ENCODE measurements at places on chromosomes 1 and 21. TPM values are rescaled to one million over a fixed set of nuclear protein-coding genes. Genes with fewer than 3 reads are reported as not detected.

GRCh38 chr1:114554577-114554976 lies 26.8 kb downstream of the BCAS2 start:
- H3K27ac ChIP-seq = no peak overlapping the region
- no peak overlapping the region for H3K4me3 ChIP-seq
- no peaks in the 10 kb centered on the region for H3K4me1 ChIP-seq

The PRRX1 gene
- 108 TPM for total RNA-seq

The SLC19A2 gene
- 21.1 TPM for total RNA-seq

DNA sequence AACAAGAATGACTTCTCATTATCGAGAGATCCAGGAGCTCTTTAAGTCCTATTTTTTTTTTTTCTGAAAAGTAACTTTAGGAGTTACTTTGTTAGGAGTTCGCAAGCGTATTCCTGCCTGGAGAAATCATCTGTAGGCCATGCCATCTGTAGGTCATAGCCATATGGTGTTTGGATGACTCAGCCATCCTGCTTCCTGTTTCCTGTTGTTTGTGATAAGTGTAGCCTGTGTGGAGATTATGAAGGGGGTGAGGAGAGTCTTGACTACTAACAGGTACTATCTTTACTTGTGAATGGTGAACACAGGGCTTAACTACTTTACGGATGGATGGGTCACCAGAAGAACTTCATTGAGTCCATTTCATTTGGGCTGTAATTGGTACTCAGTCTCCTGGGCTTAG lies 327.2 kb downstream of the PTPRU start:
- no peak overlapping the region for H3K27ac ChIP-seq
- H3K4me1 ChIP-seq = no peaks in the 10 kb centered on the region
- H3K4me3 ChIP-seq = no peak overlapping the region

GRCh38 chr1:235902677-235903542 lies 36.2 kb upstream of the LYST start:
- peak overlapping the region; percentile 27 for H3K27ac ChIP-seq
- no peak overlapping the region for H3K4me3 ChIP-seq
- no peaks in the 10 kb centered on the region for H3K36me3 ChIP-seq
- no peaks in the 10 kb centered on the region for H3K4me1 ChIP-seq
- H3K27me3 ChIP-seq = no peaks in the 10 kb centered on the region
- DNase-seq = no peak
